Brain microvascular endothelial cell (primary cell): ENCODE measurements at places on chromosomes 6 and 20.

DNA sequence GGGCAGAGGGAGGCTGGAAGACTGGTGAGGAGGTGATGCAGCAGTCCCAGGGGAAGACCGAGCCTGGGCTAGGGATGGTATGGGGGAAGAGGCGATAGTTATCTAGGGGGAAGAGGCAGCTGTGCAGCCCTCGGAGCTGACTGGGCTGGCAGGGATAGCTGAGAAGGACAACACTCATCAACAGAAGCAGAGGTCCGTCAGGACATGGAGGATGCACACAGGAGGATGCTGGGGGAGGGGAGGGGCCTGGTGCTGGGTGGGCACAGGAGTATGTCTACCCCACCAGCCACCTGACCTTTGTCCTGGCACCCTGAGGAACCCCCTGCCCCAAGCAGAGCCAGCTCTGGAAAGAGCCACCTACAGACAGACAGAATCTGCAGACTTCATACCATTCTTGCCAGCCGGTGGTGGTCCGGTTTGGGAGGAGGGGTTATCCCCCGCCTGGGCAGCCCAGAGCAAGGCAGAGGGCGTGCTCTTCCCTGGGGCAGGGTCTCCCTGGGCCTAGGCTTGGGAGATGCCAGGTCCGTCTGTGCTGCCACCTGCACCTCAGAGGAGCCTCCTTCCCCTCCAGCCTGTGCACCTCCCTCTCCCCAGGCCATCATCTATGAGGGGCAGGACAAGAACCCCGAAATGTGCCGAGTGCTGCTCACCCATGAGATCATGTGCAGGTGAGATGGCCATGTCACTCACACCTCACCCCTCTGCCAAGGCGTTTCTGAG is 14.9 kb downstream of the EBF4 start:
- DNase-seq, result no peak

DNA sequence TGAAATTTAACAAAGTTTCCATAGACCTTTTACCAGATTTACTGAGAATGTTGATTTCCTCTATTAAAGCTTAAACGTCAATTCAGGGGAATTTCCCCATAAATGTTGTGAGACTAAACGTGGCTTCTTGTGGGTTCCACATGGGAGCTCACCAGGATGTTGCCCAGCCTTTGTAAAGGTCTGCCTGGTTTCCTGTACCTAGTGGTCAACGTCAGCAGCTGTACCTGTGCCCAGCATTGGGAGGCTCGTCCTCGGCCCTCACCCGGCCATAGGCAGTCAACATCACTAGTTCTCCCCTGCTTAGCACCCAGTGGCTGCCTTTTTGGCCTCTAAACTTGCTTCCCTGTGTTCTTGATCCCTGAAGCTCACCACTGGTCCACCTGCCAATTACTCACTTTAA is 22.1 kb upstream of the CD83 start:
- no peak for DNase-seq

GRCh38 chr6:22098601-22099031 is 198.2 kb downstream of the PRL start:
- no peak for DNase-seq

GRCh38 chr6:170182093-170182780 is 108.6 kb downstream of the DLL1 start:
- no peak for DNase-seq

DNA sequence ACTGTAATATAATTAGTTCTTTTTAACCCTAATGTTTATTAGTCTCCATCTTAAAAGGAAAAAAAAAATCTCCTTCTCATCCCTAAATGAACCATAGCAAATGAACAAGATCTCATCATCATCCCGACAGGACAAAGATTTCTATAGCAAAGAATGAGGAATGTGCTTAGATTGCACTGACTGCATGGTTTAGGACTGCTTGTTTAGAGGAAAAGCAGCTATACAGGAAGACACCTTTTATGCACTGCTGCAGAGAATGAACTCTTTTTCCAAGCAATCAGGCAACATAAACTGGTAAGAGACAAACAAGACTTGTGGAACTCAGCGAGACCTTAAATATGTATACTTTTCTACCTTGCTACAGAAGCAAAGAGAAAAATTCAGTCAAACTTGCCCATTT is 26.8 kb downstream of the CSNK2A1 start:
- no peak for DNase-seq
